ENCODE measurements at places on chromosomes 13 and 19.

DNA sequence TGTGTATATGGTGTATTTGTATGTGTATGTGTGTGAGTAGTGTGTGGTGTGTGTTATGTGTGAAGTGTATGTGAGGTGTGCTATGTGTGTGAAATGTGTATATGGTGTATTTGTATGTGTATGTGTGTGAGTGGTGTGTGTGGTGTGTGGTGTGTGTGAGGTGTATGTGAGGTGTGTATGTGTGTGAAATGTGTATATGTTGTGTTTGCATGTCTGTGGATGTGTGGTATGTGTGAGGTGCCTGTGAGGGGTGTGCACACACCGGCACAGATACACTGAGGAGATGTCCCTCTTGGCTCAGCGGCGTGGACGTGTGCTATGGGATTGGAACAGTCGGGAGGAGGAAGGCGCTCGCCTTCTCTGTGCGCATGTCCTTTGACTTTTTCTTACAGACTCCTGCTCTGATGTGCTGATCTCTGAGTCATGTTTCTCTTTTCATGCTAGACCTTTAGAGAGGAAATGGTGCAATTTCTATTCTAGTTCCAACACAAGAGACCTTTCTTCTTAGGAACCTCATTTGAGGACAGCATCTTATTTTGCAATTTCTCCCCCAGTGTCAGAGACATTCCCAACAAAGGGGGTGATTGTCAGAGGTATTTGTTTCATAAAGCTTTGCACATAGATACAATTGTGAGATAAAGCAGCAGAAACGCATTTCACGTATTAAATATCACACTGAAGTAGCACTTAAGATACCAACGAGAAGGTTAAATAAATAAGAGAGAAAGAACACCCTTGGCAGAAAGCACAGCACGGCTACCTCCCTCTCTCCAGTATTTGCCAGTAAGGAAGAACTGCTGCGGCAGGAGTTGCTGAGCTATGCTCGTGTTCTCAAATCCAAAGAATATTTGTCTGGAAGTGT lies 11.3 kb upstream of the TNFRSF19 start:
- DNase-seq = no peak

DNA sequence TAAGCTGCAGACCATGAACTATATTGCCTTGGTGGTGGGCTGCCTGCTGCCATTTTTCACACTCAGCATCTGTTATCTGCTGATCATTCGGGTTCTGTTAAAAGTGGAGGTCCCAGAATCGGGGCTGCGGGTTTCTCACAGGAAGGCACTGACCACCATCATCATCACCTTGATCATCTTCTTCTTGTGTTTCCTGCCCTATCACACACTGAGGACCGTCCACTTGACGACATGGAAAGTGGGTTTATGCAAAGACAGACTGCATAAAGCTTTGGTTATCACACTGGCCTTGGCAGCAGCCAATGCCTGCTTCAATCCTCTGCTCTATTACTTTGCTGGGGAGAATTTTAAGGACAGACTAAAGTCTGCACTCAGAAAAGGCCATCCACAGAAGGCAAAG lies 53.7 kb downstream of the CYSLTR2 start:
- DNase-seq = no peak

- no peak for DNase-seq
Measured at GRCh38 chr13:27631156-27631555, 9.5 kb downstream of the POLR1D start.

- DNase-seq = peak; percentile 72
Measured at GRCh38 chr19:49502866-49503581, 6.8 kb downstream of the RPS11 start.

DNA sequence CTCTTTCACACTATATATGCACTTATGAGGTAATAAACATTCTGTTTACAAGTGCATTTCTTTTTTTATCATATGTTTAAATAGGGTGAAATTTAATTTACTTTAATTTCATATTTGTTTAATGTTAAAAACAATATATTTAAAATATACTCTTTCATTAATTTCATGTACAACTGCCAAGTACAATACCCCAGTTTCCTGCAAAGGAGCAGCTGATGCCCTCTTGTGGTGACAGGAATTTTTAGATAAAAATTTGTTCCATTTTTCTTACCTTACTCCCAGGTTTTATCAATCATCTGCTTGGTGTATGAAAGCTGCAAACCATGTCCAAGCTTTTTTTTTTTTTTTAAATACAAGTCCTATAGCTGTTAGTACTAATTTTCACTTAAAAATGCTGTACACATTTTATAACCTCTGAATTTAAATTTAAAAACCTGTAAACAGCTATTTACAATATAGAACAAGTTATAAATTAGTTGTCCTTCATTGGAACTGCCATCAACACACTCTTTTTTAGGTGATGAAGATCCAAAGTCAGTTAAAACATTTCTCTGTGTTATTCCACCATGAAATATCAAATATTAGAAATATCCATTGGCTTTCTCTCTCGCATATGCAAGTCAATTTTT lies 4.9 kb downstream of the PCDH20 start:
- no peak for DNase-seq

DNA sequence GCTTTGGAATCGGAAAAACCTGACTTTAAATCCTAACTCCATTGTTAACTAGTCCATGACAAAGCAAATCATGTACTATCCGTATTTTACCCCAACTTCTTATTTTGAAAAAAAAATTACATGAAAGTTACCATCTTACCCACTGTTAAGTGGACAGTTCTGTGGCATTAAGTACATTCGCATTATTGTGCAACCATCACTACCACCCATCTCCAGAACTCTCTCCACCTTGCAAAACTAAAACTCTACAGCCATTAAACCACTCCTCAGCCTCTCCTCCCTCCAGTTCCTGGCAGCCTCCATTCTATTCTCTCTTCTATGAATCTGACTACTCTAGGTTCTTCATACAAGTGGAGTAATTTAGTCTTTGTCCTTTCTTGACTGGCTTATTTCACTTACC lies 176.5 kb downstream of the USP12 start:
- no peak for DNase-seq

- no peak for DNase-seq
Measured at GRCh38 chr13:77118134-77118533, 91.2 kb upstream of the FBXL3 start.

- DNase-seq = no peak
Measured at GRCh38 chr13:52786766-52787165, 47.1 kb upstream of the CNMD start.

DNA sequence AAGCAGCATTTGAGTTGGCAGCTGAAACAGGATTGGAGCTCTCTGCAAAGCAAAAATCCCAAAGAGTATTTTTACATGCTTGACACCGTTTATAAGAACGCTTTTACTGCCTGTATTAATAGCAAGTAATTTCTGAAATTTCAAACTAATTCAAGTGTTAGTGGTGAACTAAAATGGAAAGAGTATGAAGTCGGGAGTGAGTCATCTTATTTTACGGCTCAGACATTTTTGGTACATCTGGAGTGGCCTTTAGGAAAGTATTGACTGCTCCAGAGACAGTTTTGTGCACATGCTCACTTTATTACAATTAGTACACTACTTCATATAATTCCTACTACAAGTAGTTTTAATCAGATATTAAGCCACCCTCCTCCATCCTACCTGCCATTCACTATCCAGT lies 167.4 kb downstream of the SLITRK6 start:
- peak; percentile 35 for DNase-seq

DNA sequence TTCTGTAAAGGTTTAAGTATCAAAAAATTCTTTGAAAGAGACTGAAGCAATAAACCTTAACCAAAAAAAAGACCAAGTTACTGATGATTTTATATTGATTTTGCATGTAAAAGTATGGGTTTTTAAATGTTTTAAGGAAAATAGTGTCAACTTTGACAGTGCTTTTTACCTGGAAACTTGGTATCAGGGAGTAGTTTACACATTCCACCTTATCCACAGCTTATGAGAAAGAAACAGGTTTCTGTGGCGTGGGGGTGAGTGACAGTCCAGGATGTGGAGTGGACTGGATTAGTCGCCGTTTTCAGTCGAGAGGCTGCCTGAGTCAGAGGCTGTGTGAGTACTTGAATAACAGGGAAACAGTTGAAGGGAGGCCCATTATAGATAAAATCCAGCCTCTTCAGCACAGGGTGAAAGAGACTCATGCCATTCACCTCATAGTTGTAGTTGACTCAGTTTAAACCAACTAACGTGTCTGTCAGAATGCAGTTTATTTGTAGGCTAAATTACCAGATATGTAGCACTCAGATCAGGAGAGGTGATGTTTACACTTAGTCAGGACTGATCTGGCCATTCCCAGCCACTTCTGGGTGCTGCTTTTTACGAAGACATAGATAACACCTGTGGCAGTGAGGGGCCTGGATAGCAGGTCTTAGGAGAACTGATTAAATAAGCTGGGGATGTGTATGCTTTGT lies 595 bp upstream of the GPR183 start:
- no peak for DNase-seq

DNA sequence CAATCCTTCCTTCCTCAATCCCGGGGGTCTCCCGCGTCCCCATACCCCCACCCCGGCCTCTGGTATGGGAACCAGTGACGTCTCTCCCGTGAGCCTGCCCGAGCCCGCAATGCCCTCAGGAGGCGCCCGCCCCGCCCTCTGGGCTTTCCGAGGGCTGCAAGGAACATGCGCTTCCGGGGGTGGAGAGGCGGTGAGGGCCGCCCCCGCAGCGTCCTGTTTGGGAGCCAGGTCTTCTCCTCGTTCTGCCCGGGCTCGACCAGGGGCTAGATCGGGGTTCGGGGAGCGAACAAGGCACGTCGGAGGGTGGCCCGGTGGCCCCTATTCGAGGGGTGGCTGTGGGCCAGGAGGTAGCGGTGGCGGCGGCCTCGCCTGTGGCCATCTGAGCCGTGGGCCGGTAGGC lies 6.6 kb upstream of the TEX101 start:
- DNase-seq = no peak

- DNase-seq = no peak
Measured at GRCh38 chr19:7337380-7338194, 11.2 kb upstream of the ARHGEF18 start.

DNA sequence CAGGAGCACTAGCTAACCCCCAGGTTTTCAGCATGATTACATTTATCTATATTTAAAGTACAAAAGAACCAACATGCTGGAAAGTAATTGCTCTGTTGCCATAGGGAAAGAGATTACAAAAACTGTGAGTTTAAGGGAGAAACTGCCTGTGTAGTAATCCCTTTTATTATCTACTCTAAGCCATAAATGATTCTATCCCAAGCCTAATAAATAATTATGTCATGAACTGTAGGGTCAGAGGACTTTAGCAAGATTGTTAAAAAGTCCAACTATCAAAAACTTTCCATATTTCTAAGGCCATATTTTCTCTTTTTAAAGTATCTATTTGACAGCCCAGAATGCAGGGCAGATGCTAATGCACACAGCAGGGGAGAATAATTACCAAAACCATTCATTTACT lies 573.8 kb upstream of the MIR17HG start:
- DNase-seq = no peak
